ENCODE measurements at places on chromosomes 12 and 14.
A peak's percentile ranks its signal among the peaks of the same experiment; 100 is the strongest.

- no peak for DNase-seq
Observed at GRCh38 chr14:39023939-39024871, 78.8 kb downstream of the SEC23A start.

GRCh38 chr14:98006008-98006407 is 1208.8 kb downstream of the VRK1 start:
- DNase-seq: no peak

GRCh38 chr14:93034671-93034994 is 81.1 kb downstream of the ITPK1 start:
- no peak for DNase-seq

DNA sequence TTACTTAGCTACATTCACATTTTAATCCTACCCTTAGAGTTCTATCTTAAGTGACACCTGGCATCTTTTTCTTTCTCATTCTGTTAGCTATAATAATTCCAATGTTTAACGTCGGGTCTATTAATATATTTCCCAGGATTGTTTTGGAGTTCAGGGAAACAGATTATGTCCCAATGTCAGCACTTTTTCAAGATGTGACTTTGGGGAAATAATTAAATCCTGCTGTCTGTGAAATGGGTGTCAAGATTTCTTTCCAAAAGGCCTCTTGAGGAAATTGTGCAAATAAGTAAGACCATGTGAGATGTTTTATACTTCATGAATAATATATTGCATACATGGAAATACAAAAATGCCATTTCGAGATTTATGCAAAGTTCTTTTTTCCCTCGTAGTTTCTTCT is 887.6 kb upstream of the SEL1L start:
- DNase-seq: no peak

DNA sequence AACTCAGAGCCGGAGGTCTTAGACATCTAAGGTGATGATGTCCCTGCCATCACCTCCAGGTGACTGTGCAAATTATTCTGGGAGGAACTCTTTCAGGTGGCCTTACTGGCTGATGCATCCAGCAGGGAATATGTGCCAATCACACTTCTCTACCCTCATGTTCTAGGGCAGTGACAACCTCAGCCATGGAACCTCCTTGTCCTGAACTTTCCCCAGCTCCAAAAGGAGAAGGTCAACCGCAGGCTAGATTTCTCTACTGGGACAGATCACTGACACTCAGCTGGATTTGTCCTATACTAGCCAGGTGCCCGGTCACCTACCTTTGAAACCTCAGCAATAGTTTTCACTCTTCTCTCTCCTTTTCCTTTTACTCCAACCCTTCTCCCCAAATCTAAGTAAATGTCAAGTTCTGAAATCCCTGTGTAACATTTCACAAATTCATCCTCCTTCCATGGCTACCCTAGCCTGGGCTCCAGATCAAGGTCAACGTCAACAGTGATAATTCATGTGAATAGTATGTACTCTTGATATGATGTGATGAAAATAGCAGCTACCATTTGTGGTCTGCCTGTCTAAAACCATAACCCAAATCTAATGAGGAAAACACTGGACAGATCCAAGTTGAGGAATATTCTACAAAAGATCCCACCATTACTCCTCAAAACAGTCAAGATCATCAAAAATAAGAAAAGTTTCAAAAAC is 115.0 kb upstream of the EGLN3 start:
- DNase-seq: no peak

- DNase-seq: no peak
Observed at GRCh38 chr12:105801351-105801750, 337.4 kb downstream of the NUAK1 start.

GRCh38 chr12:25764892-25765291 is 193.6 kb upstream of the RASSF8 start:
- DNase-seq: no peak

DNA sequence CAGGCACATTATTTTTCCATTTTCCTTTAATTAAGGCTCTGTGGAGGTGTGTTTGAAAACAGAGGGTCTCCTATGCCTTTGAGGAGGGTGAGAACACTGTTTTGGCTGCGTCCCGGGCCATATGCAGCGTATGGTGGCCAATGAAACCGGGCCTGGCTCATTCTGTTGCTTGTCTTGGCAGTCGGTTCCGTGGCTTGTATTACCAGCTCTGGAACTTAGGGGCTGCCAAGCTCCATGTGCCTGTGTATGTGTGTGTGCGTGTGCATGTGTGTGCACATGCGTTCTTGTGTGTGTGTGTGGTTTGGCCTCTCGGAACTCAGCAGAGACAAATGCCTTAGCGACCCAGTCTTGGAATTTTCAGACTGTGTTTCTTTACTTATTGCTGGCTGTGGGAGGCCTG is 2.7 kb downstream of the JDP2 start:
- no peak for DNase-seq

DNA sequence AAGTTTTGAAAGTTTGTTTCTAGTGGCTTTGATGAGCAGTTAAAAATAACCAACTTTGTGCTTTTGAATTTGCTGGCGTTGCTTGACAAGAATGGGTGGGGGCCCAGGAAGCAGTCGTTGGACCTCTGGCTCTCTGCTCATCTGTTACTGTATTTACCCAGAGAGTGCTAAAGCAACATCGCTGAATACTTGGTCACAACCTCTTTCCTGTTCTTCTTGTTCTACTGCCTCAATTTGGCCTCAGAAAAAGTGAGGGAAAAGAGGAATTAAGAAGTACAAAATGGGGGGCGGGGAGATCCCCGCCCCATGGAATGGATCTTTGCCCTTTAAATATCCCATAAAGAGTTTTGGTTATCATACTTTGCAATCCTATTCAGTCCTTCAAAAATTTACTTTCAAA is 221.5 kb upstream of the G2E3 start:
- no peak for DNase-seq

DNA sequence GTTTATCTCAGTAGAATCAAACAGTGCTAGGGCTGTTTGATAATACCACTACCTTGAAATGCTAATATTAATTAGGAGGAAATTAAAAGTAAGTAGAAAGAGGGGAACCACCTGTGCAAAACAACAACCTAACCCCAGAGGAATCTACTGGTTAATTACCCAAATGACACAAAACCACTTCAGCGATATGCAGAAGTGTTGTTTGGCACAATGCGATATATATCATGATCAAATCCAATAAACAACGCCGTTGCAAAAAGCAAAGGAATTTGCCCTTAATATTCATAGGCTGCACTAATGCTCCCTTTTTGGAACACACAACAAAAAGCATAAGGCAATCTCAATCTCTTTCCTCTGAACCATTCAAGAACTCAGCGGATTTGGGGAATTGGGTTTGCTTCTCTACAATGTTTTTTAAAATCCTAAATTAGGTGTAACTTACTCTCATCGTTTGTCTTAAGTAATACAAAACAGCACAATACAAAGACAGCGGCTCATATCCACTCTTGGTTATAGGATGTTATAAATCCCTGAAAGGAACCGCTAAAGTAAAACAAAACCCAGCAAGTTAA is 1.5 kb downstream of the MAP4K5 start:
- no peak for DNase-seq

- no peak for DNase-seq
Observed at GRCh38 chr12:129909051-129910020, 5.5 kb upstream of the TMEM132D start.

DNA sequence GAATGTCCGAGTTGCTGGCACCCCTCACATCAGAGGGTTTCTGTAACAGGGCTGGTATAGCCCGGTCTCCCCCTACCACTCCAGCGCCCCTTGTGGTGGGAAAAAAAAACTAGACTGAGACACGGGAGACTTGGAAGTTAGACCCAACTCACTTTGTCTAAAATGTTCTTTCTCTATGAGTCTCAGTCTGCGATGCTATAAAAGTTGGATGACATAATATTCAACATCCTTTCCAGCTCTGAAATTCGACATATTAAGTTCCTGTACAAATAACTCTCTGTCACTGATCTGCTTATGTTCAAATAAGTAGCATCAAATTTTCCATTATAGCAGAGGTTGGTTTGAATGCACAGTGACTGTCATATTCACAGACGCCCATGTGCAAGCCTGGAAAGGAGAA is 25.7 kb upstream of the TC2N start:
- no peak for DNase-seq

- DNase-seq: no peak
Observed at GRCh38 chr12:2581293-2582045, 213.3 kb upstream of the FKBP4 start.

GRCh38 chr12:13120413-13120812 is 16.9 kb upstream of the GSG1 start:
- no peak for DNase-seq

GRCh38 chr14:104935955-104936354 is 11.3 kb downstream of the PLD4 start:
- no peak for DNase-seq

GRCh38 chr14:84988357-84988756 is 541.6 kb upstream of the FLRT2 start:
- no peak for DNase-seq

- DNase-seq: peak; percentile 39
Observed at GRCh38 chr12:100959481-100959880, 164.9 kb downstream of the ANO4 start.

- no peak for DNase-seq
Observed at GRCh38 chr12:129328235-129328634, 475.0 kb downstream of the GLT1D1 start.

DNA sequence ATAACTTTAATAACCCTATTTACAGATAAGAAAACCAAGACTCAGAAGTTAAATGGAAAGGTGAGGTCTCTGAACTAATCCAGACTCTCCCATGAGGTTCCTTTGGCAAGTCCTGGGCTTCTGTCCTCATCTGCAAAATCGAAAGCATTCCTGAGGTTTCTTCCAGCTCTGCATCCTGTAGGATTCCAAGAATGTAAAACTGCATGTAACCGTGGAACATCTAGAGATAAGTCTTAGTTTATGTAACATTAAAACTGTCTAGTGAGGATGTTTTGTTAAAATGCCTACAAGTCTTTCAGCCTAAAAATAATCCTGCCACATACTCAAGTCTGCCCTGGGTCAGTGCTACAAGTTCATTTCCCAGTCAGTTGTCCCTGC is 7.3 kb upstream of the ITFG2 start:
- DNase-seq: no peak

DNA sequence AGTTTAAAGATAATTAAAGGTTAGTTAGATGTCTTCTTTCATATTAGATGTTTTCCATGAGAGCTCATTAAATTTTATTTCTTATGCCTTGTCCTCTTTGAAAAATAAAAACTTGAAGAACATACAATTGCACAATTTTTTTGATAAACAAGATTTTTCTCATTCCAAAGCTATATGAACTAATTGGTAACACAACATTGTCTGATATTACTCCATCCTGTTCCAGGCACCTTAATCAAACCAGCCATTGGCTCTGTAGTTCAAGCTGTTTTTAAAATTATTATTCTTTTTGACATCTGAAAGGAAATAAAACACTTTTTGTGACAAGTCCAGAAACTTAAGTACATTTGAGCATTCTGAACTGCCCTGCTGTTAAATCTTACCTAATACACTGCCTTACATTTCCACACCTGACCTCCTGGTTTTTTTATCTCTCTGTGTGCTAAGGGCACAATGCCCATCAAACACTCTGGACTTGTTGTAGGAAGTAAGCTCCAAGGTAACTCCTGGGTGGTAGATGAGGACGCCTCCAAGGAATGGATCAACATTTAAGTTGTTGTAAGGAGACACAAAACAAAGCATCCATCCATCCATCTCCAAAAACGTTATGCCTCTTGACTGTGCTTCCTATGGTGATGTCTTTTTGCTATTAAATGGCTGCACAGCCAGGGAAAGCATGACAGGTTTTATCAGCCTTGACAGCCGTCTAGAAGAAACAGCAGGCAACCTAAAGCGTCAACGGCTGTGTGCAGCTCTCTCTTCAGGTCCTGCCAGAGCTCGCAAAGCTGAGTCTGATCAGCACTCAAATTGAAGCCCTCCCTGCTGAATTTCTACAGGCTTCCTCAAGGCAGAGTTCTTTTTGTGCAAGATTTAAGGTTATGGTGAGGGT is 449.9 kb upstream of the FLRT2 start:
- DNase-seq: no peak

DNA sequence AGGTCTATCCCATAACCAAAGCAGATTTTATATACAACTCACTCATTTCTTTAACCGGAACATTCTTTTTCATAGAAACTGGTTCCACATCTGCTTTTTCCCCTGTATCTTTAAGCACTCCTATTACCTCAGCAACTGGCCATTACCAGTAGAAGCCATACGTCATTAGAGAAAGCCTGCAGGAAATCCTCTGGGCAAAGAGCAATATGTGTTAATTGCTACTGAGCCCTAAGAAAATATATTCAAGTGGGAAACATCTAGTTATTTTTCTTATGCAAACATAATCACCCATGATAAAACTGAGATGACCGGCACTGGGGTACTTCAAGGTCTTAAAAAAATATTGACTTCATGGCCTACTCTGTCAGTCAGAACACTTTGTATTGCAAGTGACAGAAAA is 28.2 kb upstream of the CPSF6 start:
- no peak for DNase-seq

- DNase-seq: no peak
Observed at GRCh38 chr14:68147303-68147702, 327.7 kb downstream of the RAD51B start.

- DNase-seq: no peak
Observed at GRCh38 chr12:90008277-90008676, 299.6 kb upstream of the ATP2B1 start.

DNA sequence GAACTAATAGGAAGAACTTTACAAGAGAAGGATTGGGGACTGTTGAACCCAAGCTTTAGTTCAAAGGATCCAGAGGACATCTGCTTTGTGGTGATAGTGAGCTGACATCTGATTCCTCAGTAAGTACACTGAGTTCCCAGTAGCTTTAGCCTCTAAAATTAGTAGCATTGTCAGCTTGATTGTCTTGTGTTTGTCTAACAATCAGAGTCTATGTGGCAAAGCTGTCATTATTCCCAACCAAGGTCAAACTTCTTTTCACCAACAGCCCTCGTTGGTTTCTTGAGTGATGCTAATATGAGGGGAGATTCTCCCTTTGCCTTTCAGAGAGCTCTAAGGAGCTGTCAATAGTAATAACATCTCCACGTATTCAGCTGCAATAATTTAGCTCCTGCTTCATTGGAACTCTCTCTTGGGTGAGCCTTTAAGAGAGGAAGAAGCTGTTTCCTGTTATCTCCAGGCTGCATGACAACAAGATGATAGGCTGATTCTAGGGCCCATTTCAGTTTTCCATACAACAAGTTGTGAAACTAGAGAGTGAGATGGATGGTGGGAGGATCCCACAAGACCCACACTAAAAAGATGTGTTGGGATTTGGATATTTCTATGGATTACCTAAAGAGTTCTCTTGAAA is 46.7 kb downstream of the TGFB3 start:
- no peak for DNase-seq

All from GM04503 (cell line).